ENCODE measurements at places on chromosomes 11 and 22. TPM values are rescaled to one million over a fixed set of nuclear protein-coding genes. Genes with fewer than 3 reads are reported as not detected.

The HEPACAM gene
- total RNA-seq, result not detected

The DUSP8 gene
- 0.26 TPM for total RNA-seq

The BTBD10 gene
- total RNA-seq, result 120 TPM

The DKK3 gene
- 72.4 TPM for total RNA-seq

The TOMM22 gene
- 42.9 TPM for total RNA-seq

The KCNJ1 gene
- not detected for total RNA-seq

The NUP98 gene
- 59.8 TPM for total RNA-seq

The CABP4 gene
- not detected for total RNA-seq

The GPHA2 gene
- total RNA-seq, result not detected

The ZBTB16 gene
- 3.1 TPM for total RNA-seq

The MMP12 gene
- total RNA-seq, result not detected

The PGM2L1 gene
- total RNA-seq, result 9.5 TPM

The BBOX1 gene
- 5.6 TPM for total RNA-seq

The ARFIP2 gene
- total RNA-seq, result 59.3 TPM

The LGR4 gene
- total RNA-seq, result 12.3 TPM

The ANGPTL5 gene
- total RNA-seq, result not detected

The CFL1 gene
- 764 TPM for total RNA-seq

The OR5P2 gene
- total RNA-seq, result not detected

The KDELR3 gene
- total RNA-seq, result 1.8 TPM

The TMEM258 gene
- total RNA-seq, result 61.3 TPM

The OR8D1 gene
- total RNA-seq, result not detected

The MYO7A gene
- under 0.01 TPM for total RNA-seq

The DDI1 gene
- not detected for total RNA-seq

The HMBS gene
- total RNA-seq, result 10.0 TPM

The ART1 gene
- not detected for total RNA-seq

The OR56B1 gene
- total RNA-seq, result not detected

The GLYAT gene
- total RNA-seq, result not detected

The CHRNA10 gene
- 0.51 TPM for total RNA-seq

The MS4A7 gene
- not detected for total RNA-seq

The CHRDL2 gene
- total RNA-seq, result not detected

The JAML gene
- total RNA-seq, result not detected
